ENCODE measurements at places on chromosomes 16 and 17. TPM values are rescaled to one million over a fixed set of nuclear protein-coding genes. Genes with fewer than 3 reads are reported as not detected.

DNA sequence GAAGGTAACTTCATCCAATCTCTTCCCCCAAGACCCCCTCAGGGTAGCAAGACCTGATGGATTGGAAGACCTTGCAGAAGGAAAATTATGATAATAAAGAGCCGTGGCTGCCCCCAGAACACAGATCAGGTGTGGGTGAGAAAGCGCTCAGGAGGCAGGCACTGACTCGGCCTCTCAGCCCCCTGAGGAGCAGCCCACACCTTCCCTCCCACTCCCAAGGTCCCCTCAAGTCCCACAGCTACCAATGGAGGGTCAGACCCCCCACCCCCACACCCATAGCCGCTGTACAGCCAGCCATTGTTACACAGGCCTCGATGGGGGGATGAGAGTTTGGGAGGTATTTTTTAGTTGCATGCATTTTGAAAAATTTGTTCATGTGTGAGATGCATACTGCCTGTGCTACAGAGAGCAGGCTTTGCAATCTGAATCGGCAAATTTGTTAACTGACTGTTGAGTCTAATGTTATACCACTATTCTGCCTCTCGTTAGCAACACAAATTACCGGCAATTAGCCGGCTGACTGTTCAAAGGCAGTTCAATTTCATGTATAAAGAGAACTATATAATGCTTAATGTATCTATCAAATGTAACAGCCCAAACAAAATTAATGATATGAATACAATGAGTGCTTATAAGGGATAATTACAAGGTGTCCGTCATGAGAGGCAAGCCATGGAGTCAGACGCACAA is 211.7 kb downstream of the C16orf78 start:
- no peak for DNase-seq

DNA sequence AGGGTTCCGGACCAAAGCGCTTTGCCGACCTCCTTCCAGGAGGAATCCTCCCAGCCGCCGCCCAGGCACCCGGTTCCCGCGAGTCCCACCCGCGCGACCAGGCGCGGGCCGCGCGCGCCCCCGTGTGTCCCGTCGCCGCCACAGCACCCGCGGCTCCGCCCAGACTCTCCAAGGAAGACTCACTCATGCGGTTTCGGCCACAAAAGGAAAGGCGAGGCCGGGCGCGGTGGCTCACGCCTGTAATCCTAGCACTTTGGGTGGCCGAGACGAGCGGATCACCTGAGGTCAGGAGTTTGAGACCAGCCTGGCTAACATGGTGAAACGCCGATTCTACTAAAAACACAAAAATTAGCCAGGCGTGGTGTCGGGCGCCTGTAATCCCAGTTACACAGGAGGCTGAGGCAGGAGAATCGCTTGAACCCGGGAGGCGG is 3.5 kb upstream of the PKMYT1 start:
- DNase-seq: no peak

GRCh38 chr16:57622361-57623250 is 5.8 kb upstream of the ADGRG1 start:
- DNase-seq: no peak

DNA sequence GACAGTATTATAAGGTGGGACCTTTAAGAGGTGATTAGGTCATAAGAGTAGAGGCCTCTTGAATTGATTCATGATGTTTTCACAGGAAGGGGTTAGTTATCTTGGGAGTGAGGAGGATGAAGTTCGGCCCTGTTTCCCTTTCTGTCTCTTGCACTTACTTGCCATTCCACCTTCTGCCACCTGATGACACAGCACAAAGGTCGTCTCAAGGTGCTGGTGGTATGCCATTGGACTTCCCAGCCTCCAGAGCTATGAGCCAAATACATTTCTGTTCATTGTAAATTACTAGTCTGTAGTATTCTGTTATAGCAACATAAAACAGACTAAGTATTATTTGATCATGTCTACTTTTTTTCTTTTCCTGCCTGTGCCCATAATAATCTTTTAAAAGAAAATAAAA is 23.5 kb downstream of the CHD9 start:
- DNase-seq: no peak

DNA sequence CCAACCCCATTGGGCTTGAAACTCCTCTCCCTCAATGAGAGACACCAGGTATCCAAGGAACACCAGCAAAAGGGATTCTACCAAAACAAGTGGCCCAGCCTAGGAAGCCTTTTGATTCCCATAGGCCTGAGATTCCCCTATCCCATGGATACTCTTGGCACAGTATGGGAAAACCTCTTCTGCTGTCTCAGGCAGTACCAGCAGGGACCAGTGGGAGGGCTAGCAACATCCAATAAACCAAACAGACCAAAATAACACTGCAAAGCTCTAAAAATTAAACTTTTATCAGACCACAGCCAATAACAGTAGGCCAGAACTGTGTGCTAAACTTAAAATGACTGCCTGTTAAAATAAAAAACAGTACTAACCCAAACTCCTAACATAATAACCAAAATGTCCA is 153.9 kb upstream of the CES5A start:
- no peak for DNase-seq

DNA sequence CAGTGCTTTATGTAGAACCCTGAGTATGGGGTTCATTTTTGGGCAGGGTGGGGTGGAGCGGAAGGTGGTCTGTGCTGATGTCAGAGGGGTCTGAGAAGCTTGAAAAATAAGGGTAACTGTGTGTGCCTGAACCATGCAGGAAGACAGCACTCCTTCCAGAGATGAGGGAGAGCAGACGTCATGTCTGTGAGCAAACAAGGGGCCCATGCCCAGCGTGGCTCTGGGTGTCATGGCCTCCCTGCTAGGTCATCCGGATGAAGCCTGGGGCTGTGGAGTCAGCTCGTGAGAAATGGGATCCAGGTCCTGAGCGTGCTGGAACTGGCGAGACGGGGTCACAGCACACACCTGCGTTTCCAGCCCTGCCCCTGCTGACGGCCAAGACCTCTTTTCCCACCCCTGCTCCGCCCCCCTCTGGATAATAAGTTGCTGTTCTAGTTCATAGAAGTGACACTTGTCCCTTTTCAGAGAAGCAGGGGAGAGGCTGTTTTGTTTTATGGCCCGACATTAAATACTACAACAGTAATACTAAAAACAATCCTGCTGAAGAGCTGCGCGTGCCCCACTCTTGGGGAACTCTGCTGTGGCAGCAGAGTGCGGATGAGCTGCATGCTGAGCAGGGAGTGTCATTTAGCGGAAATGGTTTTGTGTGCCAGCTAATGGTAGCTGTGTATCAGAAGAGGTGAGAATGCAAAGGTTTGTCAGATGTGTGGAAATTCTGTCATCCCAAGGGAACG is 92.6 kb downstream of the RPTOR start:
- no peak for DNase-seq

GRCh38 chr17:57485916-57486881 is 229.9 kb downstream of the MSI2 start:
- DNase-seq: no peak

- no peak for DNase-seq
Observed at GRCh38 chr17:57597531-57598453, 147.3 kb downstream of the CCDC182 start.

- no peak for DNase-seq
Observed at GRCh38 chr17:65975878-65976277, 216.1 kb downstream of the CEP112 start.

GRCh38 chr17:78738278-78738677 is 43.8 kb downstream of the CYTH1 start:
- no peak for DNase-seq

DNA sequence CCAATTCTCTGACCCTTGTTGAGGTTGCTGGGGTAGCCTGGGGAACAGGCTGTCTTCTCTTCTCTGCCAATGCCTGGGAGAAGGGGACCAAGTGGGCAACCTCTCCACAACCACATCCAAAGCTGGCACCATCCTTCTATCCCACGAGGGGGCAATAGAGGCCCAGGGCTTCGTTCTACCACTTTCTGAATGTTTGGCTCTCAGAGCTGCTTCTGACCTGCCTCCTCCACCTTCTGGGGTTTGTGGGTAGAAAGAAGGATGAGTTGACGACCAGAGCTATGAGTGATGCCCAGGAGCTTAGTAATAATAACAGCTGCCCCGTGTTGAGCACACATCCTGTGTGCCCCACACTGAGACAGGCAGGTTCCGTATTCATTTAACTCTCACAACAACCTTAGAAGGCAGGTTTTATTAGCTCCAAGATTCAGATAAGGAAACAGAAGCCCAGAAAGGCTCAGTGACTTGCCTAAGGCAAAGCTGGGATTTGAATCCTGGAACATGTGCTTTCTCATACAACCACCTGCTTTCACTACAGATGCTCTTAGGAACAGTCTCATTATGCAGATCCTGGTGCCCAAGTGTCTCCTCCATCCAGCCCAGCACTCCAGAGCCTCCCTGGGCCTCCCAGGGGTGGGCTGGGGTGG is 11.1 kb downstream of the TSPOAP1 start:
- no peak for DNase-seq

GRCh38 chr16:50478773-50479149 is 69.4 kb upstream of the NKD1 start:
- DNase-seq: no peak

- no peak for DNase-seq
Observed at GRCh38 chr17:74325743-74326379, at the start of gene KIF19. Gene KIF19 (plus strand): TSS chr17:74326226. CDS start chr17:74326350, 124 bp downstream.

- DNase-seq: no peak
Observed at GRCh38 chr16:50498431-50499155, 49.6 kb upstream of the NKD1 start.

DNA sequence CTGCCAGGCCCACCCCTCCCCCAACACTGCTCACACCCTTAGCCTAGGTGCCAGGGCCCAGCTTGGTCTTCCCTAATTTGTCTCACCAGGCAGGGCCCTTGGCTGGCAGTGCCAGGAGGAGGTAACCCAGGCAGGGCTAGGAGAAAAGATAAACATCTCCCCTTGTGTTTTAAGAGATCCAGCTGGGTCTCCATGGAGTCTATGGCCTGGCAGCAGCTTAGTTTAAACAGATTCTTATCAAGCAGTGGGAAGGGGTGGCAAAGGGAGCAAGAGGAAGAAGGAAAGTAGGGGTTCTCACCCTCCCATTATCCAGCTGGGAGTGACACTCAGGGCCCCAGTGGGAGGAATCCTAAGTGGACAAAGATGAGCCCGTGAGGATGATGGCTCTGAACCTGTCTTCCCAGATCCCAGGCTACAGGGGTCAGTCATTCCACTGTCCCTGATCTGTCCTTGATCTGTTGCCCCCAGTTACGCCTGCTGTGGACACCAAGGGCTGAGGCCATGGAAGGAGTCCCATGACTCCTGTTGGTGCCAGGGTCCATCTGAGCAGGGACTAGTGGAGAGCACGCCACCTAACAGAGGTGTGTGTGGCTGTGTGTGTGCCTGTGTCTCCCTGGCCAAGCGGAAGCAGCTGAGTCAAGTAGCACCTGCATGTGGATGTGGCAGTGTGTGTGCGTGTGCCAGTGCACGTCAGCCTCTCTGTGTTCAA is 47.4 kb upstream of the MEIOC start:
- DNase-seq: no peak

GRCh38 chr17:38871247-38872015 is 1.6 kb downstream of the LASP1 start:
- DNase-seq: no peak

DNA sequence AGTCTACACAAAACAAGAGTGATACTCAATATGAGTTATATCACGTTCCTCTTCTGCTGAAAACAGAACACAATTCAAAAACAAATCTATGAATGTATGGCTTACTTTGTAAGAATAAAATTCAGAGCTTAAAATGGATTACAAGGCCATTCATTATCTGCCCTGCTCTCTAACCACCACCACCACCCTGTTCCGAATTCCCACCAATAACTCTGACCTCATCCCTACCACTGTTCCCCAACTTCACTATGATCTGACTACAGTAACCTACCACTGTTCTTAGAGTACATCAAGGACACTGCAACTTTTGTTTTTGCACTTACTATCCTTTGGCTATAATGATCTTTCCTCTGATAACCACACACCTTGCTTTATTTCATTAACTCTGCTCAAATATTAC is 21.3 kb downstream of the FBXL20 start:
- no peak for DNase-seq

GRCh38 chr16:53960954-53961616 is 257.1 kb downstream of the FTO start:
- DNase-seq: peak; percentile 65

DNA sequence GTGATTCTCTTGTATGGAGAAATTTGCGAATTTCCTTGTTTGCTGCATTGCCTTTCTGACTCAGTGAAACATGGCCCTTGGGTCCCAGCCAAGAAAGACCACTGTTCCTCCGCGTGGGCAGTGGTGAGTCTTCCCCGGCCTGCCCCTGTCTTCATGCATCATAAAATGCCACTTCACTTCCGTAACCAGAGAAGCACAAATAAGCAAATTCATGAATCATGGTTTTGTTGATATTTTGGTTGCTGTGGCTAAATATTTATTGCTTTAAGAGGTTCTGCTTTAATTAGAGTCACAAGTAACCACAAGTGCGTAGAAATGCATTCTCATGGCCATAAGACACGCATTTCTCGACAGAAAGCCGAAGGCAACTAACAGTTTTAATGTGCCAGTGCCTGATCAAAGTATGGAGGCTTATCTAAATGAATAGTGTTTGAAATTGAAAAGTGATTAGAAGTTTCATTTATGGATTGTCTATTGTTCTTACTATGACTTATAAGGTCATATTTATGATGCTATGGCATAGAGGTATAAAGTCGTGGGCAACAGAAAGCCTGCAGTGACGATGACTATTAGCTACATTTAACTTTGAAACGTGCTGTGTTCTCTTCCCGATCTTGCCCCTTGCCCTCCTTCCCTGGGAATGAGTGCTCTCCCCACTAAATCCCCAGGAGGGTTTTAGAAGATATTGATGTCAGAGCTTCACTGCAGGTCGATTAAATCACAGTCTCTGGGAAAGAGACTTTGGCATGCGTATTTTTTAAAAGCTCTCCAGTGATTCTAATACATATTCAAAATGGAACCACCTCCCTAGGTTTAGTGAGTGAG is 76.0 kb downstream of the WIPI1 start:
- no peak for DNase-seq

DNA sequence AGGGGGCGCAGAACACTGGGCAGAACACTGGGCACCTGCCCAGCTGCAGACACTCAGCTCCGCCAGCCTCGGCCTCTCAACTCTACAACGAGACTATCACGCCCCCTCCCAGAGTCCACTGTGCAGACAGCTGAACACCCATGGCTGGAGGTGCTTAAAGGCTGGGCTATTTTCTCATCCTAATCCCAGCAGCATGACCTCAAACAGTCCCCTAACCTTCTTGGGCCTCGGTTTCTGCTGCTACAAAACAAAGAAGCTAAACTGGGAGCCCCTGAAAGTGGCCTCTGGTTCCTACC is 27.7 kb upstream of the ZNF469 start:
- DNase-seq: no peak

- no peak for DNase-seq
Observed at GRCh38 chr17:78048346-78049292, 79.9 kb downstream of the TMC6 start.

GRCh38 chr16:24683847-24684493 is 45.5 kb upstream of the TNRC6A start:
- no peak for DNase-seq

CD7 gene
- total RNA-seq: 0.69 TPM

CCDC200 gene
- not detected for total RNA-seq

ZC3H18 gene
- total RNA-seq: 13.9 TPM

RNF213 gene
- 81.5 TPM for total RNA-seq

C16orf54 gene
- total RNA-seq: 2.5 TPM

CFAP20 gene
- 51.2 TPM for total RNA-seq

YPEL3 gene
- total RNA-seq: 16.5 TPM

RDM1 gene
- 1.2 TPM for total RNA-seq

SDK2 gene
- total RNA-seq: 5.0 TPM

RAC3 gene
- 10.4 TPM for total RNA-seq

CNTNAP4 gene
- 10.9 TPM for total RNA-seq

Data from urinary bladder (tissue), 4 donors.